ENCODE measurements at places on chromosomes 3 and 15.

DNA sequence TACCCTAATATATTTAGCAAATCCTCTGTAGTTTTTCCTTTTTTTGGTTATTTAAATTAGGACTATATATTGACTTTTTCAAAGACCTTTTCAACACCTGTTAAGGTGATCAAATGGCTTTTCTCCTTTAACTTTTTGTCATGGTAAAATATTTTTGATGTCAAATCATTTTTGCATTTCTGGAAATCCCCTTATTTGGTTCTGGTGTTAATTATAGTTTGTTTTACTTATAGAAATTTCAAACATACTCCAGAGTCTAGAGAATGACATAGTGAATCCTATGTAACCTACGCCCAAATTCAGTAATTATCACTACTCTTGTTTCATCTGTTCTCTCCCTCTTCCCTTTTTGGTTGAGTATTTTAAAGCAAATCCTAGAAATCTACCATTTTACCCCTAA lies 121.3 kb upstream of the TBL1XR1 start:
- DNase-seq, result no peak

- no peak for DNase-seq
These were observed 559 bp upstream of the LRRN1 start for GRCh38 chr3:3798631-3799113.

- DNase-seq, result no peak
These were observed 287.8 kb upstream of the GOLIM4 start for GRCh38 chr3:168383573-168383972.

GRCh38 chr3:159865041-159865579 lies 123.5 kb upstream of the IL12A start:
- DNase-seq, result no peak

DNA sequence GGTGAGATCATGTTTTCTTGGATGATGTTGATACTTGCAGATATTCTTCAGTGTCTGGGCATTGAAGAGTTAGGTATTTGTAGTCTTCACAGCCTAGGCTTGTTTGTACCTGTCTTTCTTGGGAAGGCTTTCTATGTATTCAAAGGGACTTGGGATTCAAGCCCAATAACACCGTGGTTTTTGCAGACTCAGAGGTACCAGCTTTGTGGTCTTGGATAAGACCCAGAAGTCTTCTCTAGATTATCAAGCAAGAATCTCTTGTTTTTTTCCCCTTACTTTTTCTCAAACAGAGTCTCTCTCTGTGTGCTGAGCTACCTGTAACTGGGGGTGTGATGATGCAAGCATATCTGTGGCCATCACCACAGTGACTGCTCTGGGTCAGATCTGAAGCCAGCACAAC lies 42.7 kb upstream of the CCK start:
- DNase-seq, result no peak

- DNase-seq, result no peak
These were observed 46.9 kb upstream of the DIPK2A start for GRCh38 chr3:143924522-143925285.

DNA sequence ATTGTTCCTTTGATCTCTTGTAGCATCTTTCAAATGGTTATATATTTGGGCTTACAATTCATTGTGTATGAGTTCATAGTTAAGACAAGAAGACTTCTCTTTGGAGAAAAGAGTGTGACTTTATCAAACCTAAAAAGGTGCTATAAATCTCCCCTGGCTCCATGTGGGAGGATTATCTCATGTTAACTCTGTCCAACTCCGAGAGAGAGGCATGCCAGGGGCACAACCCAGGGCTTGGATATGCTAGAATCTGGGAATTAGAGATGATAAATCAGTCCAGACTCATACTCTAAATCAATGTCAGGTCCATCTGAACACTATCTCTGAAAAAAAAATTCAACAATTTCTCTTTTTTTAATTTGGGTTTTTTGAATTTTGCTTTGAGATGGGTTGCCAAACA lies 462.8 kb downstream of the TUSC7 start:
- no peak for DNase-seq

- no peak for DNase-seq
These were observed 26.2 kb downstream of the KIF7 start for GRCh38 chr15:89628806-89629715.

DNA sequence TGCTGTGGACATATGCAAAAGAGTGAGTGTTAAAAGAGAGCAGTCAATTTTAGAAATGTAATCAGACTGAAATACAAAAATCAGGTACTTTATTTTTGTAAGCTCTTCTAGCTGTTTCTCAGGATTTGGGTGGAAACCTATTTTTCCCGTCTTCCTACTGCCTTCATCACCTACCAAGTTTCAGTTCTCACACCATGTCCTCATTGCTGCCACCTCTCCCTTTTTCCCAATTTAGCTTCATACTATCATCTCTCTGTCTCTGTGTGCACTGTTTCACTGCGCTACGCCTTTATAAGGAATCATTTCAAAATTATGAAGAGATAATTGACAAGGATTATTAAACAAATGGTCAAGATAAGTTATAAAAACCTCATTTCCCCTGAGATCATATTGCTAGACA lies 7.7 kb downstream of the SRP14 start:
- DNase-seq, result no peak

GRCh38 chr3:47007001-47007400 lies 27.5 kb downstream of the NBEAL2 start:
- no peak for DNase-seq

GRCh38 chr3:54349231-54349652 lies 226.9 kb downstream of the CACNA2D3 start:
- no peak for DNase-seq

- DNase-seq, result no peak
These were observed 9.2 kb downstream of the PLSCR4 start for GRCh38 chr3:146241523-146242240.

DNA sequence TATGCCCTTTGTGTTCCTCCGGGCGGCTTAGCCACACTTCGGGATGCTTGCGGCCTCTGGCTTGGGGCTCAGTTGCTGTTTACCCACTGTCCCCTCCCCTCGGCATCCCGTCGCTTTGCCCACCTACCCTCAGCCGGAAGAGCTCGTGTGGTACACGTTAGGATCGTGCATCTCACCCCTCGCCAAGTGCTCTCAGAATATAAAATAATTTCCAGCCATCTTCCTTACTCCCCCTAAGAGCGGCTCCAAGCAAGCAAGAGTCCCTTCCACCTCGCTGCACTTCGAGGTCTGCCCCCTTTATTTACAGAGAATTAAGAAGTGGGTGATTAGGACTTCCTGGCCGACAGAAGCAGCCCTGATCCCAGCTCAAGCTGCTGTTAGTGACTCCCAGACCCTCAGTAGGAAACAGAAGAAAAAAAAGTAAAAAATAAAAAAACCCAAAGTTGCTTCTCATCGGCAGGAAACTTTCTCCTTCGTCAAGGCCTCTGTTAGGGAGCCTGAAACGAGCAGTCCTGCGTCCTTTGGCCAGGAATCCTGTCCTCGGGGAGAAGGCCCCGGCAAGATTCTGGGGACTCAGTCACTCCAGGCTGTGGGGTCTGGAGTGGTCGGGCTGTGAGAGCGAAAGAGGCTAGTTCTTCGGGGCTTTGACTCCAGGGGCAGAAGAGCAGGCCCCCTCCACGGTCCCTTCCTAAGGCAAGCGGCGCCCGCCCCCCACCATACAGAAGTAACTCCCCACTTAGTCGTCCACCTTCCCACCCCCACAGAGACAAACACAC lies 3.0 kb downstream of the MEIS2 start:
- DNase-seq, result no peak

GRCh38 chr3:152405915-152406802 lies 137.4 kb downstream of the MBNL1 start:
- DNase-seq, result no peak

DNA sequence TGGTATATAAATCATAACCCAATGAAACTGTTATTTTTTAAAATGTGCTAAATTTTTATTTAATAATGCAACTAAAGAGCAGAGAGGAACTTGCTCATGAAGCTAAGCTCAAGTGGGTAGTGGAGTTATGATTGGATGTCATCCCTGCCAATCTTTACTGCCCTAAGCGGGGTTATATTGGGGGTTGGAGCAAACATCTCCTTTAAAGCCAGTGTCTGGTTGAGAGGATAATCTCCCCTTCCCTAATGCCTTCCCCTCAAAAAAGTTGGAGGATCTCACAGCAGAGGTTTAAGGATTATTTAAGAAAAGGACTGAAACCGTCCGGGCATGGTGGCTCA lies 32.1 kb upstream of the CLASP2 start:
- DNase-seq, result no peak

DNA sequence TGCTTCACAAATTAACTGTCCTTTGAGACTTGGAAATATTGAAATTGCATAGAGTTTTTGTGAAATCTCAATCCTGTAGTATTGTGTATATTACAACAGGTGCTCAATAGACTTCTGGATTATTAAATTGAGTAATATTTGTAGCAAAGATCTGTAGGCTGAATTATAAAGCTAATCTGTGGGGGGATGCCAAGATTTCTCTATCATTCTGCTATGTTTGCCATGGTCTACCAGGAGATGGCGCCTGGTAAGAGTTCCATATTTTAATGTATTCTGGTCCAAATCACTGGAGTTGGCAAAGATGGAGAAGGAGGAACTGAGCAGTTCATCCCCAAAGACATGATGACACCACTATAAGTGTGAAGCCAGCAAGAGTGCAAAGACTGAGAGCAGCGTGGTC lies 340.9 kb upstream of the TPRG1 start:
- DNase-seq, result no peak

- no peak for DNase-seq
These were observed 412.5 kb downstream of the TBC1D5 start for GRCh38 chr3:17329927-17330326.

DNA sequence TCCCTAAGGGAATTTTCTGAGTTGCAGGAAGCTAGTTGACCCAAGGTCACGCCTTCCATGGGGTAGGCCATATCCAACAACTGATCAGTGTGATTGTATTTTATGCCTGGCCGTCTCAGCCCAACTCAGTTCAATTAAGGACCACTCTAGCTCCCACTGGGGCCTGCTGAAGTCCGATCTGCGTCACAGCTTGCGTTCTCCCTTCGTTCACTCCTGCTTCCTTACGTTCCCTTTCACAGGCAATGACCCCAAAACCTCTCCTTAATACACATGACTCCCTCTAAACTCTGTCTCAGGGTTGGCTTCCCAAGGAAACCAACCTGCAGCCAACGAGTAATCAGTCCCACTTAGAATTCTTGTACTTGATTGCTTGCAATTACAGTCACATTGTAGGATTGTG lies 428.0 kb downstream of the RBMS3 start:
- no peak for DNase-seq

DNA sequence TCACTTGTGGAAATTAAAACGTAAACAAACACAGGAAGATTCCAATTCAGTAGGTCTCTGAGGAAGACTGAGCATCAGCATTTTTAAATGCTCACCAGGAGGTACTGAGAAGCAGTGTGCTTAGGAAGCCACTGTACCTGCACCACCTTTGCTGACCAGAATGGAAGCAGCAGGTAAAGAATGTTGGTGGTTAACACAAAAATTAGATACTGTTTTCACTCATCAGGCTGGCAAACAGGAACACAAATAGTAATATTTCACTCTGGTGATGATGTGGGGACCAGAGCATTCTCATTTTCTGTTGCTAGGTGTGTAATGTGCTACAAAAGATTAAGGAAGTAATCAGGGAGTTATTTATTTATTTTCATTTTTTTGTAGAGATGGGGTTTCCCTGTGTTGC lies 29.9 kb upstream of the GHSR start:
- DNase-seq, result no peak

DNA sequence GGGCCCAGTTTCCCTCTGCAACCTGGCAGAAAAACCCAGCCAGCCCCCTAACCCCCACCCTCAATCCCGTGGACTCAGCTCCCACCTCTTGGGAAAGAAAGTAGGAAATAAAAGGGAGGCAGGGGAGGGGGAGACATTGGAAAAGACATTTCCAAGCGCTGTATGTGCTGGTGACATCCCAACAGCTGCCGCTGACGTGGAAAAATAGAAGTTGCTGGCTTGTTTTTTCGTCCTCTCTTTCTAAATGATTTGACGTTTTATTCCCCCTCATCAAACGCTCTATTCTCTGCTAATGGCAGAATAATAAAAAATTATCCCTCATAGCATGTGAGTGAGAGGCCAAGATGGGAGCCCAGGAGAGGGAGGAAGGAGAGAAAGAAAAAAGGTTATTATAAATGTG lies 76.1 kb downstream of the LINGO1 start:
- no peak for DNase-seq

DNA sequence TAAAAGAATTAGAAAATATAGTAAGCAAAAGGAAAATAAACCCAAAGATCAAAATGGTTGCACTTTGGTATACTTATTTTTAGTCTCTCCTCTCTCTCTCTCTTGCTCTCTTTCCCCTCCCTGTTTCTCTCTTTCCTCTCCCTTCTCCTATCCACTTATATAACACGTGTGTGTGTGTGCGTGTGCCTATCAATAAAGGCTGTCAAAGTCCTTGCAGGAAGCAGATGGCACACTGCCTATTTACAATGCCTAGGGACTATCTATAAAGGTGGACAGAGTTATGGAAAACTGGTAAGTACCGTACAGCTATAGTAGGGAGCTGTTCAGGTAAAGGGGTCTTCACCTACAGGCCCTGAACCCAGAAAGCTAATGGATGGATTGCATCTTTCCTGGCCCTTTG lies 161.6 kb downstream of the SQOR start:
- no peak for DNase-seq

GRCh38 chr3:178618896-178619295 lies 82.7 kb downstream of the KCNMB2 start:
- DNase-seq, result no peak

DNA sequence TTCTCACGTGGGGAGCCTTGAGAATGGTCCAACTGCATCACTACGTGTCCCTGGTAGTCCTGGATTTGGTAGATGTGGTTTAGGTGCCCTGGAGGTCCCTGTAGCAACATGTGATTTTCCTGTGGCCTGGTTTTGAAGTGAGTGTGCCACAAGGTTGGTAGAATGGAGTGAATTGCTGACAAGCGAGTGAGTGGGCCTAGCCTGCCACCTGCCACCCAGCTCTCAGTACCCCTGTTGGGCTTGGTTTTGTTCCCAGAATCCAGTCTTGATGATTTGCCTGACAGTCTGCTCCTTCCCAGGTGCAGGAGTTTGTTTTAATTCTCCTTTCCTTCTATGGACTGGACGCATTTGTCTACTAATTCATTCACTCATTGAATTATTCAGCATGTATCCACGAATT lies 19.4 kb downstream of the RPLP1 start:
- no peak for DNase-seq
